ENCODE measurements at places on chromosomes 13 and 19.

GRCh38 chr19:56834564-56835375 is 5.8 kb downstream of the PEG3 start:
- DNase-seq: no peak

DNA sequence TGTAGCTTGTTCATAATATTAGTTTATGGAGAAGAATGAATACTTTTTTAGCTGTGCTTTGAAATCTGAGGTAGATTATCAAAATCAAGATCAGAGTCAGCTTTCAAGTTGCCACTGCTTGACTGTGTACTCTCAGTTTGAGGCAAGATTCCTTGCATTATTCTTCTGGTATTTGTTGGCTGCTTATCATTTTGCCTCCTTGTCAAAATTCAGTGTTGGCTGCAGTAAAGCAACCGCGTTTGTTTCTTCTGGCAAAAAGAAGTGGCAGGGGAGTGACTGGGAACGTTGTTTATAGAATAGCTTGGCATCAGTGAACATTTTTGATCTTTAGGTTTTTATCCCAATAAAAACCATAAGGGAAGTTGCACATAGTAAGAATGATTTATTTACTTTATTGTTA is 419.3 kb upstream of the GPC6 start:
- no peak for DNase-seq

DNA sequence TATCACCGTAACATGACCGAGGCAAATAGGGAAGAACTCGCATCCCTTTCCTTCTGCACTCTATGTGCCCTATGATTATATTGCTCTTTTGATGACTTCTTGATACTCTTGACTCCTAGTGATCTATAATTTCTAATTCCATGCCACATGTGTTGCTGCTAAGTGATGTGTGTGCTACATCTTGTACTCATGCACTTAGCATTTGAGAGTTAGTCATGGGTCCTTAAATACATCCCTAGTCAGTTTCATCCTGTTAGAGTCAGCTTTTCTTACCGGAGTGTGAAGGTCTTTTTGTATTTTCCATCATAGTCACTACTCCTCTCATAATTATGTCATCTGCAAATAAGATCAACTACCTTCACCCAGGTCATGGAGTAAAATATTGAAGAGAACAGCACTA is 30.2 kb downstream of the RXFP2 start:
- no peak for DNase-seq

DNA sequence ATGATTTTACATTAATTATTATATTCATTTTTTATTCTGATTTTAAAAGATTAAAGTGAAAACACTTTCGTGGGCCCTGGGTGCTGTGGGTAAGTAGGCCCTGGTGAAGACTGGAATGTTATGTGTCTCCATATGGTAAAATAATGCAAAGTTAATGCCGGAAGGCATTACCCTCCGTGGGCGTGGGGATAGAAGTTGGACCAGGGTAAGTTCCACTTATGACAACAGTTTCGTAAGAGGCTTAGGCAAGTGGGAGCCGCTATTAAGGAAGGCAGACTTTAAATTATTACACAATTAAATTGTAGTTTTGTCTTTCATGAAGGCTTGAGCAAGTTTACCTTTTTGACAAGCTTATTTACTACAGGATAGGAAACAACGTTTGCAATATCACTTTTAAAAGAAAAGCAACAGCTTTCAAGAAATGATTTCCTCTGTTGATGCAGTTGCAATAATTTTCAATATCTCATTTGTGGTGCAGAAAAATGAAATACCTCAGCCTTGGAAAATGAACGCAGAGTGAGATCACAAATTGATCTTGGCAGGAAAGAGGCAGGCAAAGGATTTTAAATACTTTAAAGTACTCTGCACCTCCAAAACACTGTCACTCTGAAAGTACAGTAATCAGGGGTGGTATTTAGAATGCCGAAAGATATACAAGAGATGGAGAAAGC is 310.6 kb downstream of the DCT start:
- no peak for DNase-seq

- DNase-seq: no peak
Measured at GRCh38 chr19:11649941-11650340, 52.7 kb downstream of the ZNF627 start.

DNA sequence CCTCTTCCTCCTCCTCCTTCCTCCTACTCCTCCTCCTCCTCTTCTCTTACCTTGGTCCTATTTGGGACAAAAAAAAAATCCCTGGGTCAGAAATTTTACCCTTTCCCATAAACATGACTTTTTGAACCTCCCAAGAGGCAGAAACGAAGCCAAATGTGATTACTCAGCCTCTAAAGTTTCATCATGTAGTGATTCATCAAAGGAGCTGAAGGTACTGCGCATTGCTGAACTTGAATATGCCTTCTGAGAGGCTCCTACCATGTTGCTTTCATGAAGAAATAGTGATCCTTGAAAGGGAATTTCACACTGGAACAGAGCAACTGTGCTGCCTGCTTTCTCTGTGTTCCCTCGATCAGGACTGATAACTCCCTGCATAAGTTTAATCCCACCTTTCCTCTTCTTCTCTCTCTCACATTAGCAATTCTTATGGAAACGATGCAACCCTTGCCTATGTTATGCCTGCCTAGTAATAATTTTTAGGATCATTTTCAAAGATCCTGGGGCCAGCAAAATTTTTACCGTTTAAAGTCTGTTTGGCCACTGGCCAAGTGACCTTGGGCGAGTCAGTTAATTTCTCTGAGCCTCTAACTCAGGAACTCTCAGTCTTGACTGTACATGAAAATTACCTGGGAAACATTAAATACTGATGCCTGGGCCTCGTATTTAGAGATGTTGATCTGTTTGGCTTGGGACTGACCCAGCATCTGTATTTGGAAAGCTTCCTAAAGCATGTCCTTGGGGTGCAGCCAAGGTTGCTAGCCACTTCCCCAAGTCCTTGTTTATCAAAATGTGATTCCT is 149.5 kb downstream of the DCT start:
- peak; percentile 21 for DNase-seq

- peak; percentile 10 for DNase-seq
Measured at GRCh38 chr13:102799426-102800144, 666 bp downstream of the BIVM start.

- DNase-seq: no peak
Measured at GRCh38 chr19:40381321-40381720, 8.7 kb downstream of the HIPK4 start.

- no peak for DNase-seq
Measured at GRCh38 chr13:97238432-97238831, 16.3 kb downstream of the MBNL2 start.

GRCh38 chr13:21736926-21737325 is 66.1 kb downstream of the FGF9 start:
- no peak for DNase-seq

- no peak for DNase-seq
Measured at GRCh38 chr13:111152844-111153243, 37.7 kb downstream of the ARHGEF7 start.

DNA sequence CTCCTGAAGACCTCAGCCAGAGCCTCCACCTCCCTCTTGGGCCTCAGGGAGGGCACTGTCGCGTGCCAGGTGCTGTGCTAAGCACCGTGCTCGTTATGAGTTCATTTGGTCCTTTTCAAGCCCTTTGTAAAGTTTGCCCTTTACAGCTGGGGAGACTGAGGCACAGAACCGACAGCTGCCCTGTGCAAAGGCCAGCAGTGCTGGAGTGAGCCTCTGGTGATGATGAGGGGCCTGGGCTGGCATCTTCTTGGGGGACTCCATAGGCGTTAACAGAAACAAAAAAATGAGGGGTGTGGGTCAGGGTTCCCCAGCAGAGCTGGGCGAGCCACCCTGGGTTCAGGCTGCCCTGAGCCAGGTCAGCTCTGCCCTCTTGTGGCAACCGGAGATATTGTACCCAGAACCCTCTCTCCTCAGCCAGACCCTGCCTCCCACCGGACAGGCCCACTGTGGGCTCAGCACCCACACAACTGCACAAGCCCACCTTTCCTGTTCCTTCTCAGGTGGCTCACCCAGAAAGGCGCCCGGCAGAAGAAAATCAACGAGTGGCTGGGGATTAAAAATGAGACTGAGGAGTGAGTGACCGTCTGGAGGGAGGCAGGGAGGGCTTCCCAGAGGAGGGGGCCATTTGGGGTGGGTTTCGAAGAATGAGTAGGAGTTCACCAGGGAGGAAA is 5.5 kb upstream of the IFI30 start:
- peak; percentile 73 for DNase-seq

- no peak for DNase-seq
Measured at GRCh38 chr13:32822771-32823170, 193.5 kb upstream of the KL start.

- DNase-seq: no peak
Measured at GRCh38 chr19:16915135-16915534, 26.3 kb downstream of the F2RL3 start.

GRCh38 chr19:46896076-46896794 is 35.4 kb downstream of the ARHGAP35 start:
- DNase-seq: no peak

- DNase-seq: peak; percentile 77
Measured at GRCh38 chr19:10289167-10289835, 451 bp upstream of the ICAM5 start.

DNA sequence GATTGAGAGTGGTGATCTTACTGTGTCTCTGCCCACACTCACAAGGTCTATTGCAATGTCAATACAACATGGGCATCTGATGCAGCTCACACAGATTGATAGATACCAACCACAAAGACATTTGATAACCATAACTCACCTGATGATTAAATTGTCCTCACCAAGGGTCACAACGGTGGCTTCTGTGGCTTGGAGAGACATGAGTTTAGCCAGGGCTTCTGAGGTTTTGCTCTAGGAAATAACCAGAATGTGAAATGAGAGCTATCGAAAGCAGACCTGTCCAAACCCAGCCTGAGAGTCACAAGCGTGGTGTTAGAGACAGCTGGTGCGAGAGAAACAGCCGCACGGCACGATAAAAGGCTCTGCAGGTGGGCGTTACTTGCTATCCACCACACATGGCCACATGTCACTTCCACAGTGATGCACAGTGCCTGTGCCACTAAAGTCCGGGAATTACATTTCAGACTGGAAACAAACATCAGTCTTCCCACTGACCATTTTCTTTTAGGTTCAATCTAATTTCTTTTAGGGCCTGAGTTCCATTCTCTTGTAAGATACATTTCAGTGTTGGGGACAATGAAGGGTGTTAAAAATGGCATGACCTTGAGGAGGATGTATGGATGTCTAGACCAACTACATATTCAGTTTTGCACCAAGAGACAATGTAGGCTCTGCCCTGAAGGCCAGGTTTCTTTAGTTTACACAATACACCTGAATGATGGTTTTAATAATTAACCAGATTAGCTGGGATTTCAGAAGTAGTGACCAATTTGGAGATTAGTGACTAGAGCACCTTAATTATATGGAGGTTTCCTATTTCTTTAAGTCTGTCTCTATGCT is 53.7 kb downstream of the ATP7B start:
- DNase-seq: no peak
